Lung (tissue), 17 donors: ENCODE measurements at places on chromosomes 7 and 10.
A peak's percentile ranks its signal among the peaks of the same experiment; 100 is the strongest.

GRCh38 chr10:103627893-103628292 is 134.4 kb downstream of the NEURL1 start:
- no peak for DNase-seq

DNA sequence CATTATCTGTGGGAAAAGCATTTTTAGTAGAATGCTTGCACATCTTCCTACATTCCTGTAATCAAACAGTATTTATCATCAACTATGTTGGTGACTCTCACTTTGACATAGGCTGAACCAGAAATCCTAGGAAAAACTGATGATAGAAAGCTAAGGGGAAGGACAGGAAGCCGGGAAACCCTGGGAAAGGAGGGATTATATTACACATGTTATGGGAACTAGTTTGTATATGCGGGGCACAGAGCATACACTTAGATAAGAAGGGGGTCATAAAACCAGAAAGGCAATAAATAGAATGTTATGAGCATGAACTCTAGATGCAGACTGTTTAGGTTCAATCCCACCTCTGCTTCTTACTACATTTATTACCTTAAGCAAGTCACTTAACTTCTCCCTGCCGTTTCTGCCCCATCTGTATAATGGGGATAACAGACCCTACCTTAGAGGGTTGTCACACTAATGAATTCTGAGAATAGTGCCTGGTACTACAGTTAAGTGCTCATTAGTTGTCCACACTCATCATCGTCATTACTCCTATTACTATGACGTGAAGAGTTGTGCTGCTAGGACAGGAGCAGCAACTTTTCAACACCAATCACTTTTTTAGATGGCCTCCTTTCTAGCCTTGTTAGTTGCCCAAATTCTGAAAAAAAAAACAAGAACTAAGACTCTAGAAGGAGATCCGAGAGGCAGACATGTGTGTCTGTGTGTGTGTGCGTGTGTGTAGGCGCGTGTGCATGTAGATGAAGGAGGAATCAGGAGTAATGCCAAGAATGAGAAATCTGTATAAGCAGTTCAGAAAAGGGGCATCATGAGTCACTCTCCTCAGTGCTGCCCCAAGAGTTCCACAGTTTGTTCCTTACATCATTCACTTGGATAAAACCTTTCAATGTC is 52.2 kb downstream of the KMT2C start:
- no peak for DNase-seq

GRCh38 chr7:25694211-25694610 is 457.8 kb upstream of the NFE2L3 start:
- peak; percentile 40 for DNase-seq

DNA sequence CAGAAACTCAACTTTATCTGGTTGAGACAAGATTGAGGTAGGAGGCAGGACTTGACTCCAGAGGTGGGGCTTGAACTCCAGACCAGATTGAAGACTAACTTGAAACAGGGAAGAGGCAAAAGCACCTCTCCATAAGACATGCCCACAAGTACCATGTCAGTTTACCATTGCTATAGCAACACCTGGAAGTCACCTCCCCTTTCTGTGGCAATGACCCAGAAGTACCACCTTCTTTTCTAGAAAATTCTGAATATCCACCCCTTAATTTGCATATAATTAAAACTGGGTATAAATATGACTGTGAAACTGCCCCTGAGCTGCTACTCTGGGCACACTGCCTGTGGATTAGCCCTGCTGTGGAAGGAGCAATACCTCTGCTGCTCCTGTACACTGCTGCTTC is 4.9 kb upstream of the TOMM7 start:
- DNase-seq = no peak
